ENCODE measurements at places on chromosomes 2 and 18.

- DNase-seq, result no peak
Observed at GRCh38 chr2:119739580-119740255, 20.0 kb upstream of the PTPN4 start.

GRCh38 chr18:79516441-79516931 lies 120.8 kb downstream of the NFATC1 start:
- DNase-seq, result no peak

DNA sequence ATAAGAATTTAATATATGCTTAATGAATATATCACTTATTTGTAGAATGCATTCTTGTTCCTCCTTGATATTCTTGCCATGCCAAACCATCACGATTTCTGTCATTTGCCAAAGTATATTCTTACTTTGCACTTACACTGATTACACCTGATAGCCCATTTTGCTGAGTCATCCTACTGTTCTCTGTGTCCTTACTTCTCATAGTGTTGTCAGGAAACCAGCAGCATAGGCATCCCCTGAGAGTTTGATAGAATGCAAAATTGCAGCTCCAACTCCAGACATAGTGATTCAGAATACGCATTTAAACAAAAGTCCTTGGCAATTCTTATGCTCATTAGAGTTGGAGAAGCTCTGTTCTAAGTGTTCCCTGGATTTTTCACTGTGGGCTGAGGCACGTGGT lies 687.1 kb downstream of the DPP10 start:
- DNase-seq, result no peak

- no peak for DNase-seq
Observed at GRCh38 chr18:73900106-73900835, 247.4 kb downstream of the FBXO15 start.

GRCh38 chr2:203583701-203584100 lies 48.6 kb upstream of the RAPH1 start:
- DNase-seq, result no peak

- no peak for DNase-seq
Observed at GRCh38 chr2:150924878-150925277, 336.8 kb downstream of the RBM43 start.

DNA sequence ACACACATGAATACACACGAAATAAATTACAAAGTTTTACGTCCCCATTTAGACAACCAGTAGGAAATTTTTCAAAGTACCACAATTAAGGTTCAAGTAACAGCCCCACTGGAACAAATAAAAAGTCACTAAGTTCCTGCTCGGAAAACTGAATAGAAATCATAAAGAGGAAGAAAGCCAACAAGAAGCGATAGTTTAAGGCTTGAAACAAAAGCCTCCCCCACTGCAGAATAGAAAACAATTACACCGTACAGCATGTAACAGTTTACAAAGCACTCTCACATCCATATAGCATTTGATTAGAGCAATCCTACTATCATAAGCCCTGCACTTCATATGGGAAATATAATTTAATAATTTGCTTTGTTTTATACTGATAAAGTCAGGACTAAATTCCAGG lies 15.5 kb downstream of the KLF7 start:
- no peak for DNase-seq

DNA sequence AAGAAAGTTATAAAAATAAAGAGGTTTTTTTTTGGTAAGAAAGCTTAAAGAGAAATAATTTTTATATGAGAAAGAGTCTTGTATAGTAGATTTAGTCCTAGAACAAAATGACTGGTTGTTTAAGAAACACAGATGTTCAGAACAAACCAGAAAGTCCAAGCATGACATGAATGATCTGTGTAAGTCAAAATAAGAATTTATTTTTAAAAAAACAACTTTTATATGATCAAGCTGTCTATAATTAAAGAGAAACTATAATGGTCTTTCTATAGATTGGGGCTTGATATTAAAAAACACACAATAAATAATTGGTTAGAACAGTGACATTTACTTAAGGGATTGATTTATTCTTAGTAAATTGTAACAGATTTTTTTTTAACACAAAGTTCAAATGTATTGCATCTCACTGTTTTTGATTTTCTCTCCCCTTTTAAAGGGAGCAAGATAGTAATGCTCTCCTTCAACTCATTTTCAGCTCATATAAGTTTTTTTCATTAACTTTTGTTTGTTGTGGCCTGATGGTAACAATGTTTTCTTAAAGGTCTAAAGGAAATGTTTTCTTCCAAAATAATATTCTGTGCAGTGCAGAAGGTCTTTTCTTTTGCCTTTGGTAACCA lies 1256.8 kb downstream of the LRP1B start:
- no peak for DNase-seq

- DNase-seq, result no peak
Observed at GRCh38 chr2:229784791-229785190, 70.4 kb upstream of the DNER start.

- DNase-seq, result no peak
Observed at GRCh38 chr2:195579776-195580555, 77.1 kb upstream of the SLC39A10 start.

GRCh38 chr2:118242216-118242615 lies 153.9 kb downstream of the INSIG2 start:
- no peak for DNase-seq

DNA sequence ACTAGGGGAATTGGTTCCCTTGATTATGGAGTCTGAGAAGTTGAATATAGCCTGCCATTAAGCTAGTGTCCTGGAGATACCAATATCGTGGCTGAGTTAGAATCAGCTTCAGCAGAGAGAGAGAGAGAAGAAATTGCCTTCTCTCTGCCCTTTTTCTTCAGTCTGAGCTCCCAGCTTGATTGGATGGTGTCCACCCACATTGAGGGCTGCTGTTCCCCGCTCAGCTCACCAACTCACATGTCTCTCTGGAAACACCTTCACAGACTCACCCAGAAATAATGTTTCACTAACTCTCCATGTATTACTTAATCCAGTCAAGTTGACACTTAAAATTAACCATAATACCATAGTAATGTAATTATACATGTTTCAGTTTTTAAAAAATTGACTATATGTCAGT lies 17.9 kb upstream of the TRIM43 start:
- DNase-seq, result no peak

- DNase-seq, result no peak
Observed at GRCh38 chr2:6341588-6342129, 524.0 kb downstream of the CMPK2 start.

GRCh38 chr2:111918383-111918806 lies 20.0 kb downstream of the MERTK start:
- no peak for DNase-seq

GRCh38 chr2:118614841-118615271 lies 232.6 kb downstream of the EN1 start:
- DNase-seq, result no peak

All from NCI-H1436 (cell line).